ENCODE measurements at places on chromosomes 2 and 18. TPM values are rescaled to one million over a fixed set of nuclear protein-coding genes. Genes with fewer than 3 reads are reported as not detected.

Gene LAMA1
- total RNA-seq = not detected

DNA sequence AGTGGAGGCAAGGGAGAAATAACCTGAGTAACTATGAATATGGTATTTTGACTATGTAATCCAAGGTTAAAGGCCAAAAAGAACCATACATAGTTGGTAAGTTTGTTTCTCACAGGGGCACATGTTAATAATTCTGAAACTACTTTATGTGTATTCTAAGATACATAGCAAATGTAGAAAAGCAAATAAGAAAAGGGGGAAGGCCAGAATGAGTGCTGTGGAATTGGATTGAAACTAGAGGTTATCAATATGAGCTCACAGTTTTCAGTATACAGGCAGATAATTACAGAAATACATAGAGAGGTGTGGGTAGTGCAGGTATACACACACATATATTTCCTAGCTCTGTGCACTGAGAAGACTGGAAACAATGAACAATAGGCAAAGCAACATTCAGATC is 13.7 kb downstream of the INO80C start:
- DNase-seq = no peak

DNA sequence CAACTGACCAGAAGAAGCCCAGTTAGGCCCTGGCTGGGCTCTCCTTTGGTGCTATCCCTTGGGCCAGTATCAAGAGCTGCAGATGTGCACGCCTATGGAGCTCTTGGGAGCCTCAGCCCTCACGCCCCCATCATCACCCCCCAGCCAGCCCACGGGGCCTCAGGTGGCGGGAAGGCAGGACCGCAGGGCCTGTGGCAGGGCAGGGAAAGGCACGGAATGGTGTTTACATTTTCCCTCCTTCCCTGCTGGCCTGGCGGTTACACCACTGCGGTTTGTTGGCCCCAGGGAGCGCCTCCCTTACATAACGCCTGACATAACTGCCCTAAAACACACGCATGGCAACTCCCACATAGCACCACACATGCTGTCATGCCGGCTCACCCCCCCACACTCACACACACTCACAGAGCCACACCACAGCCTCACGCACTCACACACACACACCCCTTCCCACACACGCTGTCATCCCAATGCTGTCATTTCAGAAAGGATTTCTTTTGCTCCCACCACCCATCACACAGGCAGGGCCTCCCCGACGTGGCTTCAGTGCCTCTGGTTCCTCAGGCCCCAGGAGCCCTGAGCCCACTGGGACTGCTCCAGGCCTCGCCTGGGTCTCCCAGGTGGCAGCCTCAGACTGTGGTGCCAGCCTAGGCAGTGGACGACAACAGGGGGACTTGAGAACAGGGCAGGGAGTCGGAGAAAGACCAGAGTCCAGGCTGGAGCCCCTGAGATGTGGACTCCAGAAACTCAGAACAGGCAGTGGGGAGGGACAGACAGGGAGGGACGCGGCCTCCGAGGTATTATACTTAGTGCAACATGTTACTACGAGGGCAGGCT is 15.7 kb downstream of the ZFP36L2 start:
- DNase-seq = peak; percentile 61

Gene HOXD13
- not detected for total RNA-seq

DNA sequence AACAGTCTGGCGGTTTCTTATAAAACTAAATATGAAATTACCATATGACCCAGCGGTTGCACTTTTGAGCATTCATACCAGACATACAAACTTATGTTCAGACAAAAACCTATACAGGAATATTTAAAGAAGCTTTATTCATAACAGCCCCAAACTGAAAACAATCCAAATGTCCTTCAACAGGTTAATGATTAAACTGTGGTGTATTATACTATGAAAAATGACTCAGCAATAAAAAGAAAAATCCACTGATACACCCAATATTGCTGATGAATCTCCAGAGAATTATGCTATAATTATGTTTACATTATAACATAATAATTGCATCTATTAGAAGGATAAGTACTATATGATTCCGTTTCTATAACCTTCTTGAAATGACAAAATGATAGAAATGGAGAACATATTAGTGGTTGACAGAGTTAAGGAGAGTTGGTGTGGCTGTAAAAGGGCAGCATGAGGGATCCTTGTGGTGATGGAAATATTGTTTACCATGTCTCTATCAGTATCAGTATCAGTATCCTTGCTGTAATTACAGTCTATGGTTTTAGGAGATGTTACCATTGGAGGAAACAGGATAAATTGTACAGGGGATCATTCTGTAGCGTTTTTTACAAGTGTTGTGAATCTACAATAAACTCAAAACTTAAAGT is 127.1 kb downstream of the DSC3 start:
- no peak for DNase-seq

GRCh38 chr2:131027566-131028528 is 65.4 kb downstream of the FAM168B start:
- no peak for DNase-seq

DNA sequence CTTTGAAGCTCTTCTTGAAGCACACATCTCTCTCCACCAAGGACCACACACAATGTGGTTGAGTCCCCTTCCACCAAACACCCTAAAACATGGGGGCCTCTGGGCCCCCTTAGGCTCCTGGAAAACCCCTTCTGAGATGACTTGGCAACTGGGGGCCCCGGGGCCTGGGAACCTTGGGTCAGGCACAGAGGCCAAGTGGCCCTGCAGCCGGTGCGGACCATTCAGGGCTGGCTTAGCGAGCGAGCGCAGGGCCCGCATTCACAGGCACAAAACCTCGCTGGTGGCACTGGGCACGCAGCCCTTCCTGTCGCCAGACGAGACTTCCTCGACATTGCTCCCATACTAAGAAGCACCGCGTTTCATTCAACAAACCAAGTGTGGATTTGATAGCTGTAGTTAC is 111.2 kb upstream of the ID2 start:
- no peak for DNase-seq

Gene CFAP53
- 0.16 TPM for total RNA-seq

Gene ITGA4
- 0.74 TPM for total RNA-seq

Measured in left ventricle myocardium inferior (tissue), 1 donor.